Activated T-cell treated with anti-CD3 and anti-CD28 coated beads, Interleukin-2, amount 50 U/mL, for 72 hours (primary cell): ENCODE measurements at places on chromosomes 16 and 17. TPM values are rescaled to one million over a fixed set of nuclear protein-coding genes. Genes with fewer than 3 reads are reported as not detected.

DNA sequence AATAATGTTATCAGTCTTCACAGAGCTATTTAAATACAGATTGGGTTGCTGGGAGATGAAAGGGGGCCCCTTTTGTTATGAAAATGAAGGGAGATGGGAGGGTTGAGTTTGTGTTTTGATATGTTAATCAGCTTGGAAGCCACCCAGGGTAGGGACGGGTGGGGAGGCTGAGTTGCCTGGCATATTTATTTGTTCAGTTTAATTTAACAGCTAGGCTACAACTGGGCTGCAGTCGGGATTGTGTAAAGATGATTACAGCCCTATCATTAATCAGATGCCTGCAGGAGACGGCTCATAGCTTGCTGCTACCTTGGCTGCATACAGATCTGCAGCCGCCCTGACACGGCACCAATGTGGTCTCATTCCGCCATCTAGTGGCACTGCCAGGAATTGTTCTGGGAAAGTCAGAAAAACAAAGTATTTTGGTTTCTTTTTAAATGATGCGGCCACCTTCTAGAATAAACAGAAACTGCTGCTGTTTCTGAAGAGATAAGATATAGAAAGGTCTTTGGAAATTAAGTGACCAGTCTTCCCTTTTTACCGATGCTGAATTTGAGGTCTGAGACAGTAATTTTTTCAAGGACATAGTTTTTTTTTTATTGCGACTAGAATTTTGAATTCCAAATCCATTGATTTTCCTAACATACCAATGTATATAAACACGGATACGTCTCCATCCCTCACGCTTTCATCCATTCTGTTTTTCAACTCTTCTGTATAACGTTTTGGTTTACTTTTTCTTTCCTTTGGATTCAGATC is 458.0 kb upstream of the ASIC2 start:
- H3K4me3 ChIP-seq: peak overlapping the region; percentile 56
- no peaks in the 10 kb centered on the region for H3K36me3 ChIP-seq
- peaks cover 7% of the 10 kb centered on the region for H3K4me1 ChIP-seq
- H3K27ac ChIP-seq: no peak overlapping the region
- H3K27me3 ChIP-seq: peaks cover 41% of the 10 kb centered on the region
- peak; percentile 72 for DNase-seq

DNA sequence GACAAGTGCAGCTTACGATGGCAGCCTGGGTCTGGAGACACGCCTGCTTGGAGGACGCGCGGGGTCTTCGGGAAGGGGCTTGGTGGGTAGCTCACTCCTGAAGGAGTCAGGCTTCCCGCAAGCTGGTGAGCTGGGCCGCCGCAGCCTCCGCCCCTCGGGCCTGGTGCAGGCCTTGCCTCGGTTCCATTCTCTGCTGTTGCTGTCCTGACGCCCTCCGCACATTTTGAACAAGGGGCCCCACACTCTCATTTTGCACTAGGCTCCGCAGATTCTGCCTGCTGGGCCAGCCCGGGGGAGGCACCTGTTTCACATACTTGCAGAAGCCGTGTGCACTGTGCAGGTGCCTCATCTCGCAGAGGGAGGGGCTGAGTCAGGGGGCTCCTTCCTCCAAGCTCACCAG is 31.9 kb upstream of the CBX4 start:
- H3K36me3 ChIP-seq: no peaks in the 10 kb centered on the region
- peaks cover 6% of the 10 kb centered on the region for H3K4me1 ChIP-seq
- no peak overlapping the region for H3K27ac ChIP-seq
- no peak overlapping the region for H3K4me3 ChIP-seq
- DNase-seq: no peak

- no peak overlapping the region for H3K27ac ChIP-seq
- no peak overlapping the region for H3K4me3 ChIP-seq
- H3K4me1 ChIP-seq: no peaks in the 10 kb centered on the region
- H3K36me3 ChIP-seq: peaks cover 9% of the 10 kb centered on the region
- no peak for DNase-seq
- no peaks in the 10 kb centered on the region for H3K27me3 ChIP-seq
These were observed 53.8 kb downstream of the CEP112 start for GRCh38 chr17:66138120-66138519.

- H3K4me3 ChIP-seq: no peak overlapping the region
- no peaks in the 10 kb centered on the region for H3K27me3 ChIP-seq
- no peaks in the 10 kb centered on the region for H3K36me3 ChIP-seq
- DNase-seq: no peak
These were observed 8.0 kb upstream of the SERPINF1 start for GRCh38 chr17:1753767-1754429.

GRCh38 chr17:15175356-15175755 is 89.8 kb downstream of the PMP22 start:
- no peaks in the 10 kb centered on the region for H3K36me3 ChIP-seq
- H3K4me1 ChIP-seq: no peaks in the 10 kb centered on the region
- no peak overlapping the region for H3K4me3 ChIP-seq

GRCh38 chr17:27996202-27997043 is 46.1 kb upstream of the NLK start:
- no peaks in the 10 kb centered on the region for H3K36me3 ChIP-seq
- DNase-seq: no peak
- H3K27ac ChIP-seq: no peak overlapping the region
- H3K4me1 ChIP-seq: no peaks in the 10 kb centered on the region
- no peak overlapping the region for H3K4me3 ChIP-seq

DNA sequence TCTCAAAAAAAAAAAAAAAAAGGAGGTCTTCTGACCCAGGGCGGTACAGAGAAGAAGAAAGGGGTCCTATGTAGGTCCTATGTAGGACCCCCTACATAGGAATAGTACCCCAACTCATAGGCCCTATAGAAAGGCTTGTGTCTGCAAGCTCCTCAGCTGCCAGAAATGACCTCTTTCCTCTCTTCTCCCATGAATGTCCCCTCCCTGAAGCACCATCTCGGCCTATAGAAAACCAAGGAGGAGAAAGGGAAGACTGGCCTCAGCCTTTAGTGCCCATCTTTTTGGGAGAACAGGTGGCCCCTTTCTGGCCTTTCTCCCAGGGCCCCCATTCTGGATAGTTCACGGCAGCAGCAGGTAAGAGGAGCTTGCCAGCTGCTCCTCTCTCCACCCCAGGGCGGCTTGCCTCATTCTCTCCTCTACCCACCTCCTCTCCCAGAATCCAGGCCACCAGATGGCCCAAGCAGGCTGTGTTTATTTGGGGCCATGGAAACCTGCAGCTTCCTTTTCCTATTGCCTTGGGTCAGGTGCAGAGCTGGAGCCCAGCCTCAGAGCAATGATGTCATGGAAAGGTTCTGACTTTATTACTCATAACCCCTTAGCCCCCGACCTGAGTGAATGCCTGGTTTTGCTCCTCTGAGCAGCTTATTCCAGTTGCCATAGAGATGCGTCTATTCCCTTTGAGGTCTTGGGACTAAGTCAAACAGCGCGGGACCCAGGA is 1.6 kb upstream of the MRPL58 start:
- no peaks in the 10 kb centered on the region for H3K27me3 ChIP-seq
- peaks cover 40% of the 10 kb centered on the region for H3K4me1 ChIP-seq
- H3K36me3 ChIP-seq: peaks cover 4% of the 10 kb centered on the region
- no peak overlapping the region for H3K27ac ChIP-seq

GRCh38 chr16:49575346-49576172 is 202.0 kb downstream of the C16orf78 start:
- no peaks in the 10 kb centered on the region for H3K36me3 ChIP-seq
- H3K4me3 ChIP-seq: no peak overlapping the region

GRCh38 chr17:82848022-82848592 is 8.3 kb upstream of the ZNF750 start:
- H3K27ac ChIP-seq: no peak overlapping the region
- H3K4me1 ChIP-seq: peaks cover 19% of the 10 kb centered on the region

DNA sequence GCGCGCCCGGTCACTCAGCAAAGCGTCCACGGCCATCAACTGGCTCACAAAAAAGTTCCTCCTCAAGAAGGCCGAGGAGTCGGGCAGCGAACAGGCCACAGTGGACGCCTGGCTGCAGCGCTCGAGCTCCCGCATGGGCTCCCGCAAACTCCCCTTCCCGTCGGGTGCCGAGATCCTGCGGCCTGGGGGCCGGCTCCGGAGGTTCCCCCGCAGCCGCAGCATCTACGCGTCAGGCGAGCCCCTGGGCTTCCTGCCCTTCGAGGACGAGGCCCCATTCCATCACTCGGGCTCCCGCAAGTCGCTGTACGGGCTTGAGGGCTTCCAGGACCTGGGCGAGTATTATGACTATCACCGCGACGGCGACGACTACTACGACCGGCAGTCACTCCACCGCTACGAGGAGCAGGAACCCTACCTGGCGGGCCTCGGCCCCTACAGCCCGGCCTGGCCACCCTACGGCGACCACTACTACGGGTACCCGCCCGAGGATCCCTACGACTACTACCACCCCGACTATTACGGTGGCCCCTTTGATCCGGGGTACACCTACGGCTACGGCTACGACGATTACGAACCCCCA is 10.7 kb downstream of the MYO15A start:
- H3K27me3 ChIP-seq: no peaks in the 10 kb centered on the region
- no peak overlapping the region for H3K27ac ChIP-seq
- H3K36me3 ChIP-seq: no peaks in the 10 kb centered on the region
- no peaks in the 10 kb centered on the region for H3K4me1 ChIP-seq
- DNase-seq: no peak
- H3K4me3 ChIP-seq: no peak overlapping the region

- H3K27me3 ChIP-seq: peaks cover 12% of the 10 kb centered on the region
- no peak overlapping the region for H3K27ac ChIP-seq
- DNase-seq: no peak
These were observed 94.6 kb downstream of the UTP18 start for GRCh38 chr17:51354936-51355335.

Gene HSD17B2
- total RNA-seq: not detected

Gene HBM
- not detected for total RNA-seq

Gene TLCD3B
- total RNA-seq: 4.5 TPM
